ENCODE measurements at places on chromosomes 3 and 15.

- no peak for DNase-seq
Observed at GRCh38 chr3:115151921-115152320, 4.8 kb upstream of the ZBTB20 start.

GRCh38 chr3:31752305-31753049 lies 219.8 kb downstream of the STT3B start:
- no peak for DNase-seq

- DNase-seq, result no peak
Observed at GRCh38 chr3:13651775-13652428, 103.0 kb downstream of the FBLN2 start.

GRCh38 chr3:94071713-94072284 lies 8.9 kb downstream of the NSUN3 start:
- no peak for DNase-seq

GRCh38 chr15:70149667-70150404 lies 52.1 kb upstream of the TLE3 start:
- no peak for DNase-seq

DNA sequence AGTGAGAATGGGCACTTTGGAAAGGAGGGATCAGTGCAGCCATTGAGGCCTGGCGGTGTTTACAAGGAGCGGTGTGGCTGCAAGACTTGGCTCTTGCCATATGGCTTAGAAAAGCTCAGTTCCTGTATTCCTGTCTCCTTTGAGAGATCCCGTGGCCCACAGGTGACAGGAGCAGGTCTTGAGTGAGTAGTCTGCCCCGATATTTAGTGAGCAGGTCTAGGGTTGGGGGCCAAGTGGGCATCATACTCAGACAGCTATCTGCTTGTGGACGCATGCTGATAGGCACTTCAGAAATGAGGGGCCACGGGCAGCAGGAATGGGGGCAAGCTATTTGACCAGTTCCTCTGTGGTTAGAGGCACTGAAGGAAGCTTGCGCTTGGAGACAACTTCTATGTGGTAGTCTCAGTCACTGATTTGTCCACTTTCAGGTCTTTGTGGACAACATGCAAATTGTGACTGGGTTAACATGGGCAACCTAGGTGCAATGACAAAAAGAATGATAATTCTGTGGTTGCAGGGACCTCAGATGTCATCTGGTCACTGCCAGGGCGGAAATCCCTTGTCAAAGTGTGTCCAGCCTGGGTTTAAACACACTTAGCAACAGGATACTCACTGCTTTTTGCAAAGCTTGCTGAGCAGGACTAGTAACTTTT lies 1.1 kb downstream of the TMED3 start:
- DNase-seq, result no peak

DNA sequence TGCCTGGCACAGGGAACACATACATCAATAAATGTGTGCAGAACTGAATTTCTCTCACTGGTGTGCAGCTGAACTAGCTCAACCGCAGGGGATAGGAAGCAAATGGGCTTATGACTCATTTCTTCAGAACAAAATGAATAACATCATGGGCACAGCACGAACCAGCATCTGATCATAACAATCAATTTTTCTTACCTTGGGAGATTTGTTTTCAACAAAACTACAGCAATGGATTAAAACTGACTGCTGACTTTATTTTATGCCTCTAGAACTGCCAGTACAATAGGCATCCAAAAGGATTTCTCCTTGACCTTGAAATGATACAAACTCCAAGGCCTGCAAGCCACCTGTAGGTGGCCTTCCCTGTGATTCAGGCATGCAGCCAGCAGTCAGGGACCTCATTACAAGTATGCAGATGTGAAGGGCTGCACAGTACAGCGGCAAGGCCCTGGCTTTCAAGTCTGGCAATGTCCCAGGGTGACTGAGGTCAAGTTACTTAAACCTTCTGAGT lies 26.1 kb downstream of the TAMM41 start:
- no peak for DNase-seq

- DNase-seq, result no peak
Observed at GRCh38 chr3:194879126-194879877, 193.6 kb downstream of the FAM43A start.

DNA sequence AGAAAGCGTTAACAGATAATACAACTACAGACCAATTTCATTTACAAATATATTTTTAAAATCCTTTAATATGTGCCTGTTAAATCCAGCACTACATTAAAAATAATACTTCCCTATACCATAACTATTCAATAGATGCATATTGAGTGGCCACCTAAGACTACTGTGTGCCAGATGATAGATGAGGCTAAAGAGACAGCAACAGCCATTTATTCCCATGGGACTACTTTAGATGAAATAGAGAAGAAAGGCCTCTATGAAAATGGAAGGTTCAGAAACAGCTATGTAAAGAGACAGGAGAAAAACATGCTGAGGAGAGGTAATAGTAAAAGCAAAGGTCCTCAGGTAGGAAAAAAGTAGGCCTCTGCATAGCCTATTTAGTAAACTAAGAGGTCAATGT lies 358.1 kb downstream of the ULK4 start:
- DNase-seq, result no peak

- DNase-seq, result no peak
Observed at GRCh38 chr15:70763950-70764730, 782 bp upstream of the UACA start.

DNA sequence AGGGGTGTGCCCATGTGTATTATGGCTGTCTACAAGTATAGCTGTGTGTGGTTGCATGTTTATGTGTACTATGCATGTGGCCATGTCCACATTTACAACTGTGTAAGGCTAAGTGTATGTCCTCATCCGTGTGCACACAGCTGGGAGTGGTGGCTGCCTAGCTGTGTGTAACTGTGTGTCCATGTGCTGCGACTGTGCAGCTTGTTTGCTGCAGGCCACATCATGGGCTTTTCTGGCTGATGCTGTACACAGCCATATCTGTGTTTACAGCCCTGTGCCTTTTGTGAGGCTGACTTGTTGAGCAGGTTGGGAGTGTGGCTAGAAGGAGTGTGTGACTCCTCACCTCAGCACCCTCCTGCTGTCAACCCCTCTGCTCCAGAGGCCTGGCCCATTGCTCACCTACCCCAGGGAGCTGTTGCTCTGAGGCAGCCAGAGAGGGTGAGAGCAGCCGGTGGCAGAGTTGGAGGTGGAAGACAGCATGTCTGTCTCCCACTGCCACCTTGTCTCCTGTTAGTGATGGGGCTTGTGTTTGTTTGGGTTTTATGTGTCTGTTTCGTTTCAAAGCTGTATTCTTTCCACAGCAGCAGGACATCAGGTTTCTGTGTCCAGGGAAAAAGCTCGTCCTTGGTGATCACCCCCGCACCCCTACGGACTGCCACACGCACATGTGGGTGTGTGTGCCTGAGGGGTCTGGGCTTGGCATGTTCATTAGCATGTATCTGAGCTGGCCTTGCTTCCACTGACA lies 1.4 kb upstream of the GRM2 start:
- no peak for DNase-seq

GRCh38 chr3:71585887-71586809 lies 2.6 kb upstream of the FOXP1 start:
- DNase-seq, result no peak

DNA sequence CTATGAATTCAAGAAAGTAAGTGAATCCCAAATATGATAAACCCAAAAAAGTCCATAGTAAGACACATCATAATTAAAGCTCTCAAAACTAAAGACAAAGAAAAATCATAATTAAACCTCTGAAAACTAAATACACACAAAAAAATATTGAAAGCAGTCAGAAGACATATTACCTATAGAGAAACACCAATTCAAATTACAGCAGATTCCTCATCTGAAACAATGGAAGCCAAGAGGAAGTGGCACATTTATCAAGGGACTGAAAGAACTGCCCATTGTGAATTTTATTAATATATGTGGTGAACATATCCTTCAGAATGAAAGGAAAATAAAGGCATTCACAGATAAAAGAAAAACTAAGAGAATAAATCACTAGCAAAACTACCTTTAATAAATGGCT lies 128.2 kb downstream of the SCAPER start:
- DNase-seq, result no peak

- DNase-seq, result no peak
Observed at GRCh38 chr15:67777071-67777470, 48.2 kb upstream of the SKOR1 start.

- DNase-seq, result no peak
Observed at GRCh38 chr3:123013876-123014275, 13.7 kb downstream of the SEMA5B start.

DNA sequence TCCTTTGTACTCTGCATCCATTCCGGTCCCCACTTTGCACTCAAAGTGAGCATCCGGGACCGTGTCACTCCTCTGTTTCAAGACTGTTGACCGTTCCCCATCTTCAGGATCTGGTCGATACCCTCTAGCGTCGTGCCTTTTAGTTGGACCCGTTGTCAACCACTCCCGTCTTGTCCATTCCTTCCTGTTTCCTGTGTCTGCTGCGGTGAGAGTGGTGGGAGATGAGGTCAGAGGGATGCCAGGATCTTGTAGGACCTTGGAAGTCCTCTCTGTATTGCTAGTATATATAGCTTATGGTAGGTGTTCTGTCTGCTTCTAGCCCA lies 624 bp downstream of the BRK1 start:
- no peak for DNase-seq

DNA sequence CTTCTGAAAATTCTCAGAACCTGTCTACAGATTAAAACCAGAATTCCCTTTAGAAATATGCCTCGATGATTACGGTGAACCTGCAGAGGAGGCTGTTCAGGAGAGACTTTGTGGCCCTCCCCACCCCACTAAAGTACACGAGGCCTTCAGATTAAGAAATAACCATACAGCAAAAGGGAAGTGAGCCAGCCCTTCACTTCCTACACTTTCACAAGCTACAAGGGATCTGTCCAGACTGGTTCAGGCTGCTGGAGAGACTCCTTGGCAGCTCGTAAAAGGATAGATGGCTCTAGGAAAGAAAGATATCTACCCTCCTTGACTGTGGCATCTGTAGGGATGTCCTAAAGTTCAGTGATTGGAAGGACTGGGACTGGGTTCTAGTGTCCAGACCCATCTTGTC lies 102.6 kb downstream of the ALDH1A2 start:
- DNase-seq, result no peak

GRCh38 chr15:79307251-79307650 lies 3.7 kb upstream of the TMED3 start:
- DNase-seq, result no peak

GRCh38 chr15:77830051-77830468 lies 197.3 kb upstream of the LINGO1 start:
- no peak for DNase-seq

- DNase-seq, result no peak
Observed at GRCh38 chr3:15638193-15638890, 36.8 kb downstream of the BTD start.

- peak; percentile 55 for DNase-seq
Observed at GRCh38 chr3:127547761-127548605, 42.5 kb downstream of the TPRA1 start.

DNA sequence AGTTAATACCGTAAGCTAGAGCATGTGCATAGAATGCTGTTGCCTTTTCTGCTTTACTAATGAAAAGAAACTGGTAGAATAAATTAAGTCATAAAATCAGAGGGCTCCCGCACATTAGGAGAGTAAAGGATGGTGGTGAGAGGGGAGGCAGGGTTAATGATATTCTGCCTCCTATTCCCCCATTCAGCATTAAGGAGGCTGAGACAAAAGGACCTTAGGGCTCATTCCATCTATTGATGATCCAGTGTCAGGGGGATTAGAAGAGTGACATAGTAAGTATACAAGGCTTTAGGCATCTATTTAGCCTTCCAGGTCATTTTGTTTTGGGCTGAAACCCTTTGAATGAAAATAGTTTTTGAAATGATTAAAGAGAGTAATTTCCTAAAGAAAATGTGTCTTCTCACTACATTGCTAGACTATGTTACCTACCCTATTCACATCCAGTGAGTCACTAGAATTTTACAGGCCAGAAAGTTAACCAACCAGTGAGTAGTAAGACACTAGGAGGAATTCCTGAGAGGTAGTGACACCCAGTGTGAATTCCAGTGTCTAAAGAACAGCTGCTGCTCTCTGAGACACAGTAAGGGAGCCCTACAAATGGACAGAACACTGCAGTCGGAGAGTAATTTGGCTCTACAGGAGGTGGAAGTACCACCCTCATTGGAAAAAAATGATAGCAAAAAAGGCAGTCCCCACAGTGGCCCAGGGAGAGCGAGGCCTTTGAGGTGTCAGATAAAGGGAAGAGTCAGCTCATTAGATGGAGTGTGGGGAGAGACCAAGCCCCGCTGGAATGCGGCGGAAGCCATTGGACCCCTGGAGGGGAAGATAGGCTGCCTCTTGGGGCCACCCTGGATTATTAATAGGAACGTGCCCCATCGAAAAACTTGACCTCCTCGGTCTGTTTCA lies 67.6 kb downstream of the TUSC7 start:
- no peak for DNase-seq

DNA sequence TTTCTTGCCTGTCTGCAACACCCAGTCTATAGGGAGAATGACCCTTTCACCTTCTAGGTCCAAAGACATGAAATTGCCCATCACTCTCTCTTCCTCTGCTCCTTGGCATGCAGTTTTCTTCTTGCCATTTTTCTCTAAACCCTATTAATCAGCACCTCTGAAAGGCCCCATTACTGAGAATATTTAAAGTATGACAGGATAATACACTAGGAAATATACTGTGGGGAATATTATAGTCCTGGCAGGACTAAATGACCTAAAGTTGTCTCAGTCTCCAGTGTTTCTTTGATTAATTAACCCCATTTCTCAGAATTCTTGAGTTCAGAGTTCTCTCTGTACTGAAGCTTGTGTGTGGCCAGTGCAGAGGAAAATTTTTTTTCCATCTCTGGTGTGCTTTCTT lies 730.7 kb downstream of the AGBL1 start:
- DNase-seq, result no peak
